CD8-positive, alpha-beta T cell (primary cell): ENCODE measurements at places on chromosomes 11 and 22.
A peak's percentile ranks its signal among the peaks of the same experiment; 100 is the strongest.

GRCh38 chr11:34915136-34916014 lies 804 bp downstream of the APIP start:
- DNase-seq: no peak

DNA sequence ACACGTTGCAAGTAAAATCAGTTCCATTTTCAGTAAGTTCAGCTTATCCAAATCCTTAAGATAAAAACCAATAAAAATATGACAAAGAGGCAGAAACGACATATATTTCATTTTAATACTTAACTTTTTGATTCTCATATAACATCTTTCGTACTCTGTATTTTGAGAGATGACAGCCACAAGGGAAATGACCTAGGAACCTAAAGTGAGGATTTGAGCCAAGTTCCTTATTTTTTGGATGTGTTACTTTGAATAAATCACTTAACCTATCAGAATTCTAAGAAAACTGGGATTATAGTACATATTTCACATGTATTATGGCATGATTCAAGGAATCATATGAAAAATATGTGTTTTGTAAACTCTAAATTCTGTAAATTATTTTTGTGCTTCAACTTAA lies 143.6 kb upstream of the TRPC6 start:
- DNase-seq: no peak

DNA sequence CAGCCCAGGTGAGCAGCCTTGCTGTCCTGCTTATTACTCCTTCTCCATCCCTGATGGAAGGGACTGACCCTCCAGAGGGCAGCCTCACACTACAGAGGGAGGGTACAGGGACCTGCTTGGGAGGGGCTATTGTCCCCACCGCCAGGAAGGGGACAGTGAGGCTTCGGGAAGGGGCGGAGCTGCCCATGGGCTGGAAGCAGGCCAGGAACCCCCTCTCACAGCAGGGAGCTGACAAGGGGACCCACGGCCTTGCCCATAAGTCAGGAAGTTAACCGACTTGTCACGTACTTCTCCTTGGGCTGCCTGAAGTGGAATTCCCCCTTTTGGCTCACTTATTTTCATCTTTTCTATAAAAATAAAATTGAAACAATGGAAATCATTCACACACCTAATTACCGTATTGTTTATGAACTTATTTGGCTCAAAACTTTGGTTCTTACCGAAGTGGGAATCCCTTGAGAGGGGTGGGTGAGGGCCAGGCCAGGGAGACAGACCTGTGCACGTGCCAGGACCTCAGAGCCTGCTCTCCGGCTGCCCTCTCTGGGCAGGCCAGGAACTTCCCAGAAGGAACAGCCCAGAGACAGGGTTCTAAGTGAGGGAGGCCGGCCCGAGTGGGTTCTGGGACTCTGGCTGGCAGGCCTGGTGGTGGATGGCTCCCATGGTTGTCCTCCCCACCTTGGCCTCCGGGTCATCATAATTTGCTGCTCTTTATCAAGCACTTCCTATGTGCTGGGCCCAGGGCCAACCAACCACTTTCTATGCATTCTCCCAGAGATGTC lies 5.8 kb downstream of the MGAT3 start:
- peak; percentile 3 for DNase-seq

DNA sequence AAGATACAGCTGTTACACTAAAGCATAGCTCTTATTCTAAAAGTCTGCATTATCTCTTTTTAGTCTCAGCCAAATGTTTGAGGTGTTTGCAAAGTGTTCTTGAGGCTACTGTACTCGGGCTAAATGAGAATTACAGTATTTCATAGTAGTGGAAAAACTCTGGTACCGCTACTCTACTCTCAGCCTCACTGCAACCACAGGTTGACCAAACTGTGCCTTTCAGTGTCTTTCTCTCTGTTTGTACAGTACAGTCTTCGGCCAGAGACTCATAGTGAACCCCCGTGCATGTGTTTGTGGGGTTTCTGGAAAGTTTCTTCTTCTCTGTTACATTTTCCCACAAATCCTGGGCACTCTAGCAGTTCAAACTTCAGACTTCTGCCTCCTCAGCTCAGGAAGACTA lies 7.4 kb upstream of the LUZP2 start:
- DNase-seq: no peak

- DNase-seq: peak; percentile 15
Observed at GRCh38 chr11:65883058-65883761, 3.6 kb downstream of the CTSW start.

GRCh38 chr11:113926273-113927197 lies 21.9 kb downstream of the HTR3B start:
- DNase-seq: no peak

GRCh38 chr11:14261066-14261465 lies 97.9 kb downstream of the RRAS2 start:
- DNase-seq: no peak

DNA sequence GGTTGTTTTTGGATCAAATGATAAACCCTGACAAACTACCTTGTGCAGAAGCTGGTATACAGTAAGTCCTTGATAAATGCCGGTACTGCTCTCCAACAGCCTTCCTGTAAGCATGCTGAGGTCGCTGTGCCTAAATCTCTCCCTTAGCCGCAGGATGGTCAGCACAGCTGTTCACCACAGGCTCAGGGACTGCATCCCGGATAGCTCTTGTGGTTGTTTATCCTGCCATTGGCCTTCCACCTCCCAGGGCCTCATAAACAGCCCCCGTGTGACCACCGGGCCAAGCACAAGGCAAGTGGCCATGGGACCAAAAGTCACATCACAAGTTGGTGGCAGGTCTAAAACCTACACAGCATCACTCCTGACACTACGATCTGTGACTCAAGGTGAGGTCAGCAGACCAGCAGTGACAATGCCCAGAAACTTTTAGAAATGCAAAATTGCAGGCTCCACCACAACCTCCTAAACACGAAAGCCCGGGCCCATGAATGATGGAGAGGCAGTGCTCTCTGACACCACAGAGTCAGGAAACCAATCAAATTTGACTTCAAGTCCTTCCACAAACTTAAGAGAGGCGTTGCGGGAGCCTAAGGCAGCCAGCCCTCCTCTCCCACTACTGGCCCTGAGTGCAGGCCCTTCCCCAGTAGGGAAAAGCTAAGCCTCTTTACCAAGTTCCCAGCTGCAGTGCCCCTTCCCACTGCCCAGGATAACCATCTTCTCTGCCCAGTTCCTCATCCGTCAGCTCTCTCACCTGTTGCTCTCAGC lies 3.9 kb downstream of the SPATA19 start:
- no peak for DNase-seq

GRCh38 chr11:121207485-121208115 lies 85.0 kb upstream of the SC5D start:
- no peak for DNase-seq

GRCh38 chr11:70360211-70360610 lies 38.1 kb upstream of the CTTN start:
- no peak for DNase-seq

DNA sequence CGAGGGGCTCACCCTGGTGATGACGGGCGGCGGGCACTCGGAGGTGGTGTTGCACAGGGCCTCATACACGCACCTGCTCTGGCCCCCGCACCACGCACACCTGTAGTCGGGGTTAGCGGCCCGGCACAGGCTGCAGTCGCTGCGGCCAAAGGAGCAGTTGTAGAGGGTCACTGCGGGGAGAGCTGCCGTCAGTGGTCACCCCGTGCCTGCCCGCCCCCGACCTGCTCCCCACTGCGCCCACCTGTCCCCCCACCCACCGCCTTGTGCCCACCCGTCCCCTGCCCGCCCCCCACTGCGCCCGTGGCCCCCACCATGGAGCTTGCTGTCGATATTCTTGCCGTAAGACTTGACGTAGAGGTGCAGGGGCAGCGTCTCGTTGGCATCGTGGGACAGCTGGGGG lies 13.6 kb upstream of the MAPK11 start:
- DNase-seq: no peak

DNA sequence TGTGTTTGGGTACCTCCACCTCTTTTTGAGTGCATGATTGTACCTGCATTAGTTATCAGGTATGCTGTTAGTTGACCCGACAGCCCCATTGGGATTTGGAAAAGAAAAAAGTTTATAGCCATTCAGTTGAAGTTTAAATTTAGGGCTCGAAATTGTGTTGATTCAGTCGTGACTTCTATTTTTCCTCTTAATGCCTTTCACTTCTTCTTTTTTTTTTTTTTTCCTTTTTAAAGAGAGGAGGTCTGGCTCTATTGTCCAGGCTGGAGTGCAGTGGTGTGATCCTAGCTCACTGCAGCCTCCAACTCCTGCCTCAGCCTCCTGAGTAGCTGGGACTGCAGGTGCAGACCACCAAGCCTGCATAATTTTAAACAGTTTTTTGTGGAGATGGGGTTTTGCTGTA lies 2.3 kb downstream of the STT3A start:
- no peak for DNase-seq

- no peak for DNase-seq
Observed at GRCh38 chr11:91776655-91777054, 448.0 kb upstream of the FAT3 start.

- DNase-seq: no peak
Observed at GRCh38 chr11:131762346-131763110, 392.1 kb downstream of the NTM start.

DNA sequence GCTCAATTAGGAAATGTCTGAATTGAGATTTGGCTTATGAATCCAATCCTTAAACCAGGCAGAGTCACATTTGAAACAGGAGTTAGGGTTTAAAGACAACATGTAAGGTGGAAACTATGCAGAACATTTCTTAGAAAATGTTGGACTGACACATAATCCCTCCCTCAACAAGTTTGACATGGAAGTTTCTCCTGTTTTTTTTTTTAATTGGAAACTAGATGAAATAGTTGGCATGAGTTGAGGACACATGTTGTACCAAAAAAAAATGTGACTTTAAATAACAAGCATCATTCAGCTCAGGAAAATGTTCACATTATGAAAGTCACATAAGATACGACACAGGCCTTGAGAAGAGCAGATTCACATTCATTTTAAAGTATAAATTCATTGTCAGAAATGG lies 154.9 kb upstream of the DDI1 start:
- DNase-seq: no peak

DNA sequence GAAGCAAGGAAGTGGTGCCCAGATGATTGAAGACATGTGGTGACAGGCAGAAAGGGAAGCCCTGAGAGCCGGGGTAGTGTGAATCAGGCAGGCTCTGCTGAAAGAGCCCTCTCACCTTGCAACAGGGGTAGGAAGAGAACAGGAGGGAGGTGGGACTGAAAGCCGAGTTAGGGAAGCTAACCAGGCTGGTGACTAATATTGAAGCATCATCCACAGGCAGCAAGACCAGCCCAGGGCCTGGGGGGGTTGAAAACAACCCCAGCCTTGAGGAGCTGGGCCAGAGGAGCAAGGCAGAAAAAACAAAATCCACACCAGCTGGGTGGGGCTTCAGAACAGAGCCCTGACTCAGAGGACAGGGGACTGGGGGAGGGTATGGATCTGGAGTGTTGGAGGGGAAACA lies 35.0 kb upstream of the CRTAM start:
- no peak for DNase-seq

DNA sequence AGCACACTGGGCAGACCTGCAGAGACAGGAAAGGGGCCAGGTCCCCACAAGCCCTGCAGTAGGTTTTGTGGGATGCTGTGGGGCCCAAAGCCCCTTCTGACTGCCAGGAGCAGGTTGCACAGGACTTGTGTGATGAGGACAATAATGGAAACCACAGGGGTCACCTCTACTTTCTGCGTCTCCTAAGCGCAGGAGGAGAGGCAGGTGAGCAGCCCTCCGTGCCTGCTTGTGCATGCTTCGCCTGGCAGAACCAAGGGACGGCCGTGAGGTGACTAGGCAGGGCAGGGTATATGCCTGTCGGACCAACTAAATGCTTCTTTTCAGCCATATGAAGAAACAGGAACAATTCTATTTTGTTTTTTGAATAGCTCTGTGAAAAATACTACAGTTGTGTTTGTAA lies 77.9 kb upstream of the PITPNB start:
- DNase-seq: no peak

DNA sequence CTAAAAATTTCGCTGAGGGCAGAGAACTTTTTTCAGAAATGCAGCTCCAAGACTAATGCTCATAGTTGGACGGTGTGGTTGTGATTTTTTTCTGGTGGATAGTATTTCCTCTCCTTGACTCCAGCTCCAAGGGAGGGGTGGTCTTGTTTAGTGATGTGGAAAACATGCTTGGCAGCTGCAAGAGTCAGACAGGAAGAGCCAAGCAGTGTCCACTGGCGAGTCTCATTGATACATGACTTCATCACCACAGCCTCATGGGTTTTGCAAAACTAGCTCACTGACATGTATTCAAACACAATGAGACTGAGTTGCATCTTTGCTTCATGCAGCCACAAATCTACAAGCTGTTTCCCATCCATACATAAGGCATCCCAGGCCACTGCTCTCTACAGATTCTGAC lies 7.3 kb upstream of the KCNJ1 start:
- DNase-seq: no peak
